Activated naive CD4-positive, alpha-beta T cell treated with anti-CD3 and anti-CD28 coated beads, Interleukin-2, amount 10 ng/mL, durations not matched to agents 7 days and 5 days (primary cell): ENCODE measurements at places on chromosomes 16 and 17.

DNA sequence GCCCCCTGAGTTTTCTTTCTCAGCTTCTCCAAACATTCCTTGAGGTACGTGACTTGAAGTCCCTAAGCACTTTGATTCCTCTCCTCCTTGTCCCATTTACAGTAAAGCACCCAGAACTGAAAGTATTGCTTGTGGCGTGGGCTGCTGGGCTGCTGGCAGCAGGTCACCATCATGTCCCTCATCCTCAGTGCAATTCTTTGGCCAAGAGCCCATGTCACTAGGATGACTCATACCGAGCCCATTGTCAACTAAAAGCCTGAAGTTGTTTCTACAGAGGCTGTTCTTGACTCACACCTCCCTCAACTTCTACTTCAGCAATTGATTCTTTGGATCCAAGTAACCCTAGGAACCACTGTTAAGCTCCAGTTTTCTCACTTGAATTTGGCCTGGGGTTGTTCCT lies 54.3 kb downstream of the KPNA2 start:
- no peaks in the 10 kb centered on the region for H3K36me3 ChIP-seq
- DNase-seq = no peak
- H3K4me3 ChIP-seq = no peak overlapping the region
- H3K27me3 ChIP-seq = peaks cover 63% of the 10 kb centered on the region

DNA sequence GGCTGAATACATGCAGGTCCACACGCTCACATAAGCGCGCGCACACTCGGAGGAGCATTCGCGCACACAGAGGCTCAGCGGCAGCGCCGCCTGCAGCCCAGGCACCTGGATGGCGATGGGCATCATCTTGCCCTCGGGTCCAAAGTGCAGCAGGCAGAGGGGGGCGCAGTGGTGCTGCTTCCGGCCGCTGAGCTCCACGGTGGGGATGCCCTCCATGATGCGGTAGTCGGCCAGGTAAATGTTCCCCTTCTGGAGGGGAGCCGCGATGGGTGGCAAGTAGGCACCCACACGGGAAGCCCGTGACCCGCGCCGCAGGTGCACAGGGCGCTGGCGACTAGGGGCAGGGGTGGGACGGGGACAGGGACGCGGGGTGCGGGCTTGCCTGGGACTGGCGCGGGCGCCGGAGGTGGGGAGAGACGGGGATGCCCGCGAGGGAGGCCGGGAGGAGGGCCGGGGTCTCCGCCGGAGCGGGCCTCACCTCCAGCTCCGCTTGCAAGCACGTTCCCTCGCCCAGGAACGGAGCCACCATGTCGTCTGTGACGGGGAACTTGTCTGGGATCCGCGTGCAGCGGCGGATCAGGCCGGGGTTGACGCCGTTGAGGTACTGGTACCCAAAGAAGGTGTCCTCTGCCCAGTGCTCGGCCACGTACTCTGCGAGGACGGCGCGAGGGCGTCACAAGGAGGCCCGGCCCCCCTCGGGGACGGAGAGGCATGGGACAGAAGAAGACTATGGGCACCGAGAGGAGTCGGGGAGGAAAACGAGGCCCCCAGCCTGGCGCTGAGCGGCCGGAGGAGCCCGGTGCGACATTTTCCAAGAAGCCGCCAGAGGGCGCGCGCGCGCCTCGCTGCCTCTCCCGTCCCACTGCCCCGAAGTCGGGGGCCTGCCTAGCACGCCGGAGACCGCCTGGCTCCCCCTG lies 8.0 kb downstream of the ALOX12B start:
- H3K36me3 ChIP-seq = no peaks in the 10 kb centered on the region
- peak; percentile 81 for DNase-seq
- H3K4me3 ChIP-seq = peak overlapping the region; percentile 83
- H3K27ac ChIP-seq = peak overlapping the region; percentile 73
- H3K4me1 ChIP-seq = peaks cover 17% of the 10 kb centered on the region
- H3K27me3 ChIP-seq = peaks cover 35% of the 10 kb centered on the region

DNA sequence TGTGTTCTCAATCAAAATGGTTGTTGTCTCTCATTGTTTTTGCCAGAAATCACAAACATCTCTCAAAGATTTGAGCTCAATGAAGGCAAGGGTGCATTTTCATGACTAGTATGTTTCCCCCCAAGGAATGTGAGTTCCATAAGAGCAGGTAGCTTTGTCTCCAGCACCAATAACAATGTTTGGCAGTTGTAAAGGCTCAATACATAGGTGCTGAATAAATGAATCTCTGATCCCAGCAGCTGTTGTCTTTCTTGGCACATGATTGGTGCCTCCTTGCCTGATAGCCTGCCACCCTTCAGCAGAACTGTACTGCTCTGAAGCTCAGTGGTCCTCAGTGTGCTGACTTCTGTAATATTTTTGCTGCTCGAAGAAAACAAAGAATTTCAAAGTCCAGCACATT lies 103.1 kb upstream of the CDH11 start:
- no peak overlapping the region for H3K4me3 ChIP-seq
- DNase-seq = no peak
- no peak overlapping the region for H3K27ac ChIP-seq
- H3K36me3 ChIP-seq = no peaks in the 10 kb centered on the region
- no peaks in the 10 kb centered on the region for H3K4me1 ChIP-seq

- no peak overlapping the region for H3K4me3 ChIP-seq
- H3K27ac ChIP-seq = no peak overlapping the region
These were observed 16.6 kb upstream of the CES1 start for GRCh38 chr16:55849536-55849935.

GRCh38 chr17:62126292-62126691 lies 61.2 kb upstream of the MED13 start:
- peaks cover 28% of the 10 kb centered on the region for H3K27me3 ChIP-seq
- DNase-seq = no peak
- no peak overlapping the region for H3K4me3 ChIP-seq
- H3K36me3 ChIP-seq = no peaks in the 10 kb centered on the region
- H3K4me1 ChIP-seq = peaks cover 18% of the 10 kb centered on the region

DNA sequence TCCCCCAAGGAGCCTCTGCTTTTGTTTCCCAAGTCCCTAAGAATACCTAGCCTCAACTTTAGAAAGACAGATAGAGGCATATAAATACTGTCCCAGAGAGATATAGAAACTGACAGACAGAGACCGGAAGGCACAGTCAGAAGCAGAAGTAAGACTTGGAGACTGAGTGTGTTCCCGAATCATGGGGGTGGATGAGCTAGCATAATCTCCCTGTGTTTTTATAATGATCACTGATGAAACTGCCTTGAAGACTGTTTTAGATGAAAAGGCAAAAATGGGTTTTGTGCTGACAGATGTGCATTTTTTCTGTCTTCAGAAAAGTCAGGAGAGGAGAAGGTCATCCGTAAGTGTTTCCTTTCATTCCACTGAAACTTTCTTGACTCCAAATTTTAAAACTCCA lies 8.3 kb upstream of the PSMD3 start:
- H3K27ac ChIP-seq = no peak overlapping the region
- DNase-seq = no peak
- no peaks in the 10 kb centered on the region for H3K36me3 ChIP-seq
- H3K27me3 ChIP-seq = peaks cover 89% of the 10 kb centered on the region
- no peak overlapping the region for H3K4me3 ChIP-seq

- no peak overlapping the region for H3K4me3 ChIP-seq
- no peak overlapping the region for H3K27ac ChIP-seq
- no peaks in the 10 kb centered on the region for H3K4me1 ChIP-seq
- H3K27me3 ChIP-seq = no peaks in the 10 kb centered on the region
These were observed 151.6 kb downstream of the FTO start for GRCh38 chr16:53855511-53855910.

DNA sequence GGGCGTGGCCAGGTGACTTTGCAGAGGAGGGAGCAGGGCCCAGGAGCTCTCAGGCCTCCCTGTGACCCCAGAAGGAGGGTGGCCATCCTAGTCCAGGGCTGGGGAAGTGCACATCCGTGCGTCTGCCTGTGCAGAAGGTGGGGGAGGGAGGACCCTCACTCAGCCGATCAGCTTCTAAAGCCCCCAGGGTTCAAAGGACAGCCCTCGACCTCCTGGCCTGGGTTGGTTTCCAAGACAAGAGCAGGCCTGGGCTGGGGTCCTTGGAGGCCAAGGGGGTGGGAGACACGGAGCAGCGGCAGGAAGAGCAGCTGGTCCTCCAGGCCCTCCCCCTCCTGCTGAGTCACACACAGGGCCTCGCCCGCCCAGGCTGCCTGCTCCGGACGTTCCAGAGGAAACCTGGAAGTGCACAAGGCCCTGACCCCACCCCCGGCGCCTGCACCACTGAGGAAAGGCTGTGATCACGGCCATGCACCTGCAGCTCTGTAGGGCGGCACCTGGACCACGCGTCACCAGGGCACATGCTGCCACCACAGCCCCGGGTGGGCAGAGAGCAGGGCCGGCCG lies 67.1 kb upstream of the ZNF469 start:
- H3K27ac ChIP-seq = no peak overlapping the region
- no peak overlapping the region for H3K4me3 ChIP-seq
- H3K36me3 ChIP-seq = no peaks in the 10 kb centered on the region
- no peaks in the 10 kb centered on the region for H3K4me1 ChIP-seq
- H3K27me3 ChIP-seq = peaks cover 4% of the 10 kb centered on the region

- DNase-seq = peak; percentile 82
- peak overlapping the region; percentile 85 for H3K4me3 ChIP-seq
- peaks cover 37% of the 10 kb centered on the region for H3K36me3 ChIP-seq
- H3K27me3 ChIP-seq = no peaks in the 10 kb centered on the region
- peaks cover 100% of the 10 kb centered on the region for H3K4me1 ChIP-seq
These were observed 300.6 kb downstream of the SEC14L1 start for GRCh38 chr17:77441130-77441920.

DNA sequence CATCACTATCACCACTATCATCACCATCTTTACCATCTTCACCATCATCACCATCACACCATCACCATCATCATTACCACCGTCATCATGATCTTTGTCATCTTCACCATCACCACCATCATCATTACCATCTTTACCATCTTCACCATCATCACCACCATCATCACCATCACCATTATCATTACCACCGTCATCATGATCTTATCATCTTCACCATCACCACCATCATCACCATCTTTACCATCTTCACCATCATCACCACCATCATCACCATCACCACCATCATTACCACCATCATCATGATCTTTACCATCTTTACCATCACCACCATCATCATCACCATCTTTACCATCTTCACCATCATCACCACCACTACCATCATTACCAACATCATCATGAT lies 10.2 kb upstream of the ZNF469 start:
- no peak for DNase-seq
- no peaks in the 10 kb centered on the region for H3K27me3 ChIP-seq
- H3K4me1 ChIP-seq = no peaks in the 10 kb centered on the region

DNA sequence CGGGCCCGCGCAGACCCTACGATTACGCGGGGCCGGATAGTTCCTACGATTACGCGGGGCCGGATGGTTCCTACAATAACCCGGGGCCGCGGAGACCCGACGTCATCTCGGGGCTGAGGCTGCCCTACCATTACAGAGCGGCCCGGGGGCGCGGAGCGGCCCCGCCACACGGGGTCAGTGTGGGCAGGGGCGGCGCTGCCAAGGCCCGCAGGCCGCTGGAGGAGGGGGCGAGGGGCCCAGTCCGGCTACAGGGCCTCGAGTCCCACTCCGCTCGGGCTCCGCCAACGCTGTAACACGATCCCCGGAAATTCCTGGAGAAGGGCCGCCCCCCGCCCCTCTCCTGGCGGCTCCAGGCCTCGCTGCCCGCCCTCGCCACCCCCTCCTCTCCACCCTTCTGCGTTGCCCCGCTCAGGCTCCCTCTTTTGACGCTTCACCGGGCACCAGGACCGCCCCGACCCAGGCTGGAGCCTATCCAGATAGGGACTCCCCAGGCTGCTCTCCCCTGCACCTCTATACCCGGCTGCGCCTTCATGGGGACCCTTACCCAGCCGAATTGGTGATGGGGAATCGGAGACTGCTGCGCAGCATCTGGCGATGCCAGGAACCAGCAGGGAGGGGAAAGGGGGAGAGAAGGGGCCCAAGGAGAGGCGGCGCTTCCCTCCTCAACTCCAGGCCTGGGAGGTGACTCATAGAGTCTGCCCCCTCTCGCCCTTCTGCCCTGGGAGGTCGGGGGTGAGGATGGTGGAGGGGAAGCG lies at the start of gene RAB34:
RAB34 (minus strand) TSS at position 291 of the 755 bp plus-strand sequence. CDS start 602 bp downstream, outside the sequence.
- H3K4me1 ChIP-seq = peaks cover 45% of the 10 kb centered on the region

DNA sequence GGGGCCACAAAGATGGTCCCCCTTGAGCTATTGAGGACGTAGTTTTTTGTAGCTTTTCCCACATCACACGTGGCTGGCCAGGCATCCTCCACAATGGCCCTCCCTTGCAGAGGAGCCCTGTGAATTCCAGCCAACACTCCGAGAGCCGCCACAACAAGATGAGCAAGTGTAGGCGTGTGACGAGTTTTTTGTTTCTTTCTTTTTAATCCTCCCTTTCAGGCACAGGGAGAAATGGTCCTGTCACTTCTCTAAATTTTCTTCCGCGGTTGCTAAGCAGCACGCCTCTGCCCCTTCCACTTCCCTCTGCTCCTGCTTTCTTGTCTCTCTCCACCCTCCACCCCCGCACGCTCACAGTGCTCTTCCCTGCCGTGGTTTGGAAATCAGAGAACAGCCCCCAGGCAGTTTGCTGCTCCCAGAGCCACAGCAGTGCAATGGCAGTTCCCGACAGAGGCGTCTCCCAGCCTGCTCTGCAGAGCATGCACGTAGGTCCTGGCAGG lies 68.0 kb upstream of the MRTFB start:
- H3K4me3 ChIP-seq = no peak overlapping the region
- H3K36me3 ChIP-seq = no peaks in the 10 kb centered on the region
- H3K27ac ChIP-seq = no peak overlapping the region
- H3K4me1 ChIP-seq = peaks cover 18% of the 10 kb centered on the region
- no peak for DNase-seq

- no peak for DNase-seq
- H3K36me3 ChIP-seq = no peaks in the 10 kb centered on the region
- no peaks in the 10 kb centered on the region for H3K4me1 ChIP-seq
- H3K4me3 ChIP-seq = no peak overlapping the region
- H3K27me3 ChIP-seq = peaks cover 20% of the 10 kb centered on the region
These were observed 13.0 kb upstream of the CBFA2T3 start for GRCh38 chr16:88989852-88990547.

GRCh38 chr16:85384833-85385462 lies 228.2 kb upstream of the GSE1 start:
- peaks cover 10% of the 10 kb centered on the region for H3K27me3 ChIP-seq
- H3K36me3 ChIP-seq = no peaks in the 10 kb centered on the region
- peak; percentile 14 for DNase-seq
- no peak overlapping the region for H3K27ac ChIP-seq

DNA sequence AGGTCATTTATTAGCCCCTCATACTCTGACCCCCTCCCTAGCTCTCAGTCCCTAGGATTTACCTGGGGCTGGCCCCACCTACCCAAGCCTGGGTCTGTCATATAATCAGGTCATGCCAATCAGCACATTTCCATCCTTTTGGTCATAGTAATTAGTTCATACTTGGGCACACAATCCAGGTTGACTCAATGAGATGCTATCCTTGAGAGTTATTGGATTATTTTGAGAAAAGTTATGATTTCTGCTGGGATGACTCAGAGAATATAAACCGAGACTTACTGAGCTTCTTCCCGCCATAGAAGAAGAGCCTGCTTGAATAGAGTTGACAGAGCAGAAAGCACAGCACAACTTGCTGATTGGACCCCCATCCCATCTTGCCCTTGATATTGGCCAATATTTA lies 331.5 kb downstream of the CBLN1 start:
- H3K27me3 ChIP-seq = no peaks in the 10 kb centered on the region
- H3K4me3 ChIP-seq = no peak overlapping the region
- DNase-seq = no peak

- H3K27ac ChIP-seq = no peak overlapping the region
- no peaks in the 10 kb centered on the region for H3K4me1 ChIP-seq
- DNase-seq = no peak
These were observed 18.9 kb downstream of the TEKT5 start for GRCh38 chr16:10675861-10676260.
